ENCODE measurements at places on chromosomes 16 and 17. TPM values are rescaled to one million over a fixed set of nuclear protein-coding genes. Genes with fewer than 3 reads are reported as not detected.

DNA sequence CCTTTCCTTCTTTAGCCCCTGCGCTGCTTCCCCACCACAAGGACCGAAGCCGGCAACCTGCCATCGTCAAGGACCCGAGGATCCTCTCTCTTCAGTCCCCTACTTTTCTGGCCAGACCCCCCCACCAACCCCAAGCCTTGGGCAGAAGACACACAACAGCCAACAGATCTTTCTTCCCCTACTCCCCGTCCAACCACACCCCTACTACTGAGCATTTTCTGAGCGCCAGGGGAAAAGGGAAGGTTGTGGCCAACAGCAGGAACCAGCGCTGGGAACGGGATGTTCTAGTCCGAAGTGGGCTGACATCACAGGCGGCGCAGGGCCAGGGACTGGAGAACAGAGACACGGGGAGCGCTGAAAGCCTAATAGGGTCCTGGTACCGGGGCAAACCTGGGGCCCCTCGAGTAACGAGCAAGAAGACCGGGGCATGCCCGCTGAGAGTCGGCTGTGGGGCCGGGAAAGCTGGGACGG lies 528 bp downstream of the PER1 start:
- no peak for DNase-seq

APOBR gene
- total RNA-seq, result 0.05 TPM

- DNase-seq, result no peak
Measured at GRCh38 chr17:57625957-57626356, 119.1 kb downstream of the CCDC182 start.

- DNase-seq, result no peak
Measured at GRCh38 chr16:86566601-86566965, at the start of gene FOXC2. Gene FOXC2, plus strand, starts transcription at chr16:86566829. Its CDS starts 507 bp downstream, at chr16:86567336.

DNA sequence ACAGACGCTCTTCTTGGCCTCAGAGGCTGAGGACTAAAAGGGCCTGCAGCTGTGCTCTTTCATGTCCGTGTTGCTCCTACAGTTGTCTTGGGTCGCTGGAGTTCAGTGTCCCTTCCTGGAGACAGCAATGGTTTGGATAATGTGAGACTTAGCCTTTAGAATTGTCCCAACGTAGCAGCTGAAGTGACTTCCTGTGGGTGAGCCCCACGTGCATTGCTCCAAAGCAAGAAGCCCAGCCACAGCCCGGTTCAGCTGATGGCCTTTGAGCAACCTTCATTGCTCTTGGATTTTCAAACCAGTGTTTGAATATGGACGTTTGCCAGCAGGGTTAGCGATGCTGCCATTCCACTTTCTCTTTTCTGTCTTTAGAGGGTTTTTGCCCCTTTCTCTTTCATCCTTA lies 19.7 kb downstream of the TMEM11 start:
- DNase-seq, result no peak

GRCh38 chr16:48210747-48211146 lies 33.4 kb upstream of the LONP2 start:
- DNase-seq, result no peak

GRCh38 chr16:23274968-23275367 lies 27.1 kb upstream of the SCNN1B start:
- peak; percentile 56 for DNase-seq

Measured in HCT116 (cell line).